Left ventricle myocardium inferior (tissue), 1 donor: ENCODE measurements at places on chromosomes 11 and 22.

- no peak for DNase-seq
These were observed 627.2 kb upstream of the LUZP2 start for GRCh38 chr11:23869671-23870070.

DNA sequence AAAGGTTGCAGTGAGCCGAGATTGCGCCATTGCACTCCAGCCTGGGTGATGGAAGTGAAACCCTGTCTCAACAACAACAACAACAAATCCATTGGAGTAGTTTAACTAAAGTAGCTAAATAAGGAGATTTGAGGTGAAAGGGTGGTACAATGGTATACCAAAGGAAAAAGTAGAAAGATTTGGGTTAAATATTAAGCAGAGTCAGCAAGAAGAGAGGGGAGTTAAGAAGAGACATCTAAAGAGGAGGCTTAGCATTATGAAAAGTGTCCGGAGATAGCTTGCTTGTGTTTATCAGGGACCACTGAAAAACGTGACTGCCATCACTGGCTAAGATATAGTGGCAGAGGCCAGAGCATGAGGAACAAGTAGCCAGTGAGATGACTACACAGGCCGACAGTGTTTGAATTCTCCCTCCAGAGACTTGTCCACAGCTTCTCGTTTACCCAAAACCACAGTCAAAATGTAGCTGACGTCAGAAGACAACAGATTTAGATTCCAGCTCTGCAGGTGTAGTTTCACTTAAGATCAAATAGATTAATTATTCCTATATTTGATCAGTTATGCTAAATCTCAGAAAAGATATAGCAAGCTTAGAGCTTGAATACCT is 32.6 kb upstream of the GRK2 start:
- no peak for DNase-seq

DNA sequence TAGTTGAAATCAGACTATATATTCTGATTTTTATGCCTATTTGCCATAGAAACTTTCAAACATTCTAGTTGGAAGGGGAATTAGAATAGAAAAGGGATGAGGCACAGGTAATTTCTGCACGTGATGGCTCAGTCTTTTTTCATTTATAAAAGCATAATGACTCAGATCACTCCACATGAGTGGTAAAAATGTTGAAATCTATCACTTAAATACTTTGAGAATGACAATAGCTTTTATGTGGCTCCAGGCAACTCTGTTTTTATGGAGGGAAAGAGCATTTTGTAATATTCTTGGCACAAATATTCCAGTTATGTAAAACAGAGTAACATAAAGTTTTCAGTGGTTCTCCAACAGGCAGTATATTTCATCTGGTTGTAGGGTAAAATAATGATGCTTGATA is 5.9 kb upstream of the MMP3 start:
- no peak for DNase-seq

GRCh38 chr11:19349340-19350025 is 108.7 kb upstream of the E2F8 start:
- DNase-seq, result no peak

- no peak for DNase-seq
These were observed 42.9 kb downstream of the LINC01488 start for GRCh38 chr11:69524291-69524882.

DNA sequence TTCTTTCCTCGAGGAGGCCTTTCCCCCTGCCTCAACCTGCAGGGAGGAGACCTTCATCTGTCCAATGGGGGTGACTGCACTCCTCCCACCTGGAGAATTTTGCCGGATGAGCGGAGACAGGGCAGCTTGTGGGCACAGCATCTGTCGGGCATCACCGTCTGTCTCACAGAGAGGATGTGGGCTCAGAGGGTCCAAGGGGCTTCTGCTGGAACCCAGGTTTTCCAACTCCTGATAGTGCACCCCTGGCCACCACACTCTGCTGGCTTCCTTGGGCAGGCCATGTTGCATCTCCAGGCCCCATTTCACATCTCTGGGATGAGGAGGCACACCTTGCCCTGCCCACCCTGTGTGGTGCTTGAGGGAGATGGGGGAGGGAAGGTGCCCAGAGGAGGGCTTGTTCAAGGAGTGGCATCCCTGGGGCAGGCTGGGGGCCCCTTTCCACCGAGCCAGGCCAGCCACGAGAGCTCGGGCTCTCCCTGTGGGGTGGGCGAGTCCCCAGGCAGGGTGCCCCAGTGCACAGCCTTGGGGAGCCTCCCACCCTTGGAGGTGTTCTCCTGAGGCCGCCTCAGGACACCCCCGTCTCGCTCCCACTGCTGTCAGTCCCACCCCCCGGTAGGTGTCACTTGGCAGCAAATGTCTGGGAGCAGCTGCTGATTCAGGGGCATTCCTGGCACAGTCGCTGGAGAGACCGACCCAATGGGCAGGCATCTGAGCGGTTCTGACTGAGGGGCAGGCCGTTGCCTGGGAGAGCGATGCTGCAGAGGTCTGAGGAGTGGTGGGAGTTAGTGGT is 84.2 kb downstream of the MORC2 start:
- DNase-seq, result no peak

DNA sequence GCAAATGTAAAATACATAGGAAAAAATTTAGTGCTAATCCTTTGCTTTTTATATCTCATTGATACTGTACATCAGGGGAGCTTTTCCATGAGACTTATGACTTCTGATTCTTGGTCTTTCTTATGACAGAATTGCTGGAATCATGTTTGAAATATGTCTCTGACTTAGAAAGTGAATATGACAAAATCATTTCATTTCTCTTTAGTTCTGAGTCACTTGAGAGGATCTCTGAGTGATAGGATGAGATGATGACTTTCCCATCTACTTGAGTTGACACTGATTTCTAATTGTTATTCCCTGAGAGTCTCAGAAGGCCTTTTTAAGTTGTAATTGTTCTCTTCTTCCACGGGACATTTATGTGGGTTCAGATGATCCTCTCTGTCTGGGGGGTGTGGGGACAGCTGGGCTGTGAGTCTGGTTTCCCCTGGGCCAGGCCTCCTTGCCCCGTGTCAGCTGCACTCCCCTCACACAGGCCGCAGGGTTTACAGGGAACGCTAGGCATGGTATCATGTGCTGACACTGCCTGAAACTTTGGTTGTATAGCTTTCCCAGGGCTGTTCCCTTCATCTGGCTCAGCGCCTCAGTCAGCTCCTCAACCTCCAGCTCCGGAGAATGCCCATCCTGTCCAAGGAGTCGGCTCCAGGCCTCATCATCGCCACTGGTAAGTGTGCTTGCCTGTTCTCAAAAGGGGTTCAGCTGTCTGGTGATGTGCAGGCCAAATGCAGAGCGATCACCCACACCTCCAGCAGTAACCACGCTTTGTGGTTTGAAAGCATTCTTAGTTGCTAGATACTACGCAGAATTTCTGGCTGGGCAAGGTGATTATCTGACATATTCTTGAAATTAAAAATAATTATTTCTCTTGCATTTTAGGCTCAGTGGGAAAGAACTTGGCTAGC is 69.5 kb upstream of the SORL1-AS1 start:
- no peak for DNase-seq

- DNase-seq, result no peak
These were observed 59.8 kb upstream of the WNT7B start for GRCh38 chr22:46036558-46037408.

- no peak for DNase-seq
These were observed 87.3 kb downstream of the CCDC73 start for GRCh38 chr11:32706985-32707741.

- peak; percentile 66 for DNase-seq
These were observed 621 bp downstream of the KCNC1 start for GRCh38 chr11:17734986-17735817.

DNA sequence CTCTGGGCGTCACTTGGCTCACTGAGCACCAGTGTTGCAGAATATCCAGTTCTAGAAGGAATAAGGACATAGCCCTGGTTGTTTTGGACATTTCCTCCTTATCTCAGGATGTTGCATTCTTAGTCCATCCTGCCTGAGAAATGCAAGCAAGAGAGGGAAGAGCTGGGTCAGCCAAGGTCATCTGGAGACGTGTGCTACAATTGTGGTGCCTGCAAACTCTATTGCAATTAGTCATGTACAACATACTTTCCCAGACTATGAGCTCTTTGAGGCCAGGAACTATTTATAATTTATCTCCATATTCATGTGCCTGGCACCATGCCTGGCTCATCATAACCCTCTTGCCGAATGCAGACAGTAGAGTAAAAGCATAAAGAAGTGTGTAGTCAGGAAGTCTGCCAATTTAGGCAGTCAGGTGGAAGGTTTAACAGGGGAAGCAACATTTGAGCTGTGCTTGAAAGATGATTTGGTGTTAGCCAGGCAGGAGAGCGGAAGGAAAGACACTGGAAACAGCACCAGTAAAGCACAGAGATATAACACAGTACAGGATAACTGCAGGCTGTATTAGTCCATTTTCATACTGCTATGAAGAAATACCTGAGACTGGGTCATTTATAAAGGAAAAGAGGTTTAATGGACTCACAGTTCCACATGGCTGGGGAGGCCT is 129.4 kb upstream of the PAX6 start:
- peak; percentile 62 for DNase-seq

- peak; percentile 34 for DNase-seq
These were observed 33.0 kb downstream of the PTPRJ start for GRCh38 chr11:48013269-48013901.

- no peak for DNase-seq
These were observed 41.0 kb upstream of the SOX6 start for GRCh38 chr11:16397390-16397789.

GRCh38 chr11:41053894-41054293 is 405.6 kb downstream of the LRRC4C start:
- no peak for DNase-seq

- no peak for DNase-seq
These were observed 388.8 kb downstream of the LUZP2 start for GRCh38 chr11:24885580-24886173.

- DNase-seq, result no peak
These were observed 26.0 kb downstream of the ZNRF3 start for GRCh38 chr22:28909375-28909774.

GRCh38 chr11:377883-378500 is 8.7 kb downstream of the B4GALNT4 start:
- no peak for DNase-seq

- DNase-seq, result no peak
These were observed 8.9 kb downstream of the SLC15A3 start for GRCh38 chr11:60942970-60943565.

- peak; percentile 81 for DNase-seq
These were observed 48.2 kb downstream of the MORC2 start for GRCh38 chr22:30920407-30920806.

DNA sequence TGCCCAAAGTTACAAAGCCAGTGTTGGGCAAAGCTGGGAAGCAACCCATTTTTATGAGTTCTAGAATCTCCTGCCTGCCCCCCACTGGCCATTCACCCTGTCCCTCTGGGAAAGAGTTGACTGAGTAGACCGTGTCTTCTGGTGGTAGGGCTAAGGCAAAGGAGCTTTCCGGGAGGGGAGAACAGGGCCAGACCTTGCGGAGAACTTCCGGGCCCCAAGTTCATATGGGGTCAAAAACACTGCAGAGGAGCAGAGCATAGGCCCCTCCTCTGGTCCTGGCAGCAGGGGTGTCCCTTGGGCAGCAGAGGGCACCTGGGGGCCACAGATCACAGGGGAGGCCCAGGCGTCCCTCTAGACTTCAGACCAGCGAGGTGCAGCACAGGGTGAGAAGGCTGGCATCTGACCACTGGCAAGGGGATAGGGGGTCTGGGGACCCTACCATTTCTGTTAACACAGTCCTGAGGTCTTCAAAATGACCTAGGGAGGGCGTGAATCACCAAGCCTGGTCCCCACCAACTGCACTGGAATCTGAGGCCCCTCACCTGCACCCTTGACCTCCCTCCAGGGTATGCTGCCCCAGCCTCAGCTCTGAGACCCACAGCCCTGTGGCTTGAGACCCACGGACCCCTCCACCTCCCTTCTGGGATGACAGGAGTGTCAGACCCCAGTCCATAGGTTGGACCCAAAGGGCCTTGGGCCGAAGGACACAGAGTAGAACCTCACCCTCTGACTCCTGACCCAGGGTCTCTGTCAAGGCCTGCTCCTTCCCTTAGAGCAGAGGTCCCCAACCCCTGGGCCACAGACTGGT is 1.3 kb upstream of the ARAP1 start:
- DNase-seq, result no peak

DNA sequence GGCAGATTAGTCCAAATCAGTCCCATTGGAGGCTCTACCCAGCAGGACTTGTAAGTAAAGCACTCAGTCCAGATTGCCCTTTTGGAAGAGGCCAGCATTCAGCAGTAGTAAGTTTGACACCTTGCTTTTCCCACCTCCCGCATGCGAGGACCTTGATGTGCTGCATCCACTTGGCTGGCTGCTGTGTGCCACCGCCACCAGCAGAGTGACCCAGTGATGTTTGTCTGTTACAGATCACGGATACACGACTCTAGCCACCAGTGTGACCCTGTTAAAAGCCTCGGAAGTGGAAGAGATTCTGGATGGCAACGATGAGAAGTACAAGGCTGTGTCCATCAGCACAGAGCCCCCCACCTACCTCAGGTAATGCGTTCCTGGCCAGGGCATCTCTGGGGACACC is 6.6 kb downstream of the SMARCB1 start:
- DNase-seq, result no peak

DNA sequence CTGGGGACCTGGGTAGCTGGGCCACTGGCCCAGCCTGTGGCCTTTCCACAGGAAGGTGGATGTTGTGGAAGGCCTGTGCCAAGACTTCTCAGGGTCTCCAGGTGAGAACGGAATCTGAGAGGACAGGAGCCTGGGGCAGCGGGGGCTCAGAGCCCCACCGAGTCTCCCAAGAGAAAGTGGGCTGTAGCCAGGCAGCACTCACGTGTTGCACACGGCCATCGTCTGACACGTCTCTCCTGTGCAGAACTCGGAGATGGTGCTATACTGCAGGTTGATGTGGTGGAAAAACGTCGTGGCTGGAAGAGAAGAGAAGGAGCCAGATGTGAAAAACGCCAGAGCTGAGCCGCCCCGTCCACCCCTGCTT is 6.4 kb downstream of the MOB2 start:
- no peak for DNase-seq

- DNase-seq, result no peak
These were observed 120.3 kb upstream of the B3GAT1 start for GRCh38 chr11:134532131-134532920.

DNA sequence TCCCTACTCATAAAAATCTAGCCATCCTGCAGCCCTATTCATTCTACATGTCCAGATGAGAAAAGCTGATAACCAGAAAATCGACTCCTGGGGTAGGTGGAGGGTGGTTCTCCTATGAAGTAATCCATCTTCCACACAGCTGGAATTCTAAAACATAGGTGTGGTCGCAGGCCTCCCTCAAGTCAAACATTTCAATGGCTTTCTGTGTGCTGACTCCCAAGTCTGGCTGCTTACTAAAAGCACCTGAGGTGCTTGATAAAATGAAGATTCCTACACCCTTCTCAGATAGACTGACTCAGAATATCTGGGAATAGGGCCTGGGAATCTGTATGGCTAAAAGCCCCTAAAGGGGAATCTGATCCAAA is 26.1 kb downstream of the IRAG1 start:
- no peak for DNase-seq

GRCh38 chr11:35850191-35850590 is 93.7 kb upstream of the LDLRAD3 start:
- DNase-seq, result no peak

DNA sequence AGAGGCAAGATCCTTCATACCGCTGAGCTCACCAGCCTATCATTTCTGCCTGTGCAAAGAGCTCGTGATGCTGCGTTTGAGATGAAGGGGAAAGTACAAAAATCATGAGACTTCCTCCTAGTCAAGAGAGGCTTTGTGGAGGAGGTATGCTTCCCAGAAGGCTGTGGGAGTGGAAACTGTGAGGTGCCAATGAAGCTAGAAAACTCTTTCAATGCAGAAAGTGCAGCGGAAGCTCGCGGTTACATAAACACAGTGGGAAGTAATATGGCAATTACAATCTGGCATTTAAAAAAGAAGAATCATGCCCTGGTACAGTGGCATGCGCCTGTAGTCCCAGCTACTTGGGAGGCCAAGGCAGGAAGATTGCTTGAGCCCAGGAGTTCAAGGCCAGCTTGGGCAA is 134.8 kb downstream of the EHF start:
- DNase-seq, result no peak
